ENCODE measurements at places on chromosomes 3 and 15. TPM values are rescaled to one million over a fixed set of nuclear protein-coding genes. Genes with fewer than 3 reads are reported as not detected.

The SENP8 gene
- 1.2 TPM for total RNA-seq

The SLC22A13 gene
- total RNA-seq: under 0.01 TPM

The GPR62 gene
- not detected for total RNA-seq

The CERS3 gene
- total RNA-seq: not detected

The TPRG1 gene
- total RNA-seq: under 0.01 TPM

The RBPMS2 gene
- under 0.01 TPM for total RNA-seq

The ATP10A gene
- not detected for total RNA-seq

The COL6A5 gene
- not detected for total RNA-seq

The CLRN1 gene
- not detected for total RNA-seq

The DAZL gene
- total RNA-seq: not detected

The TGM5 gene
- total RNA-seq: not detected

The ABI3BP gene
- total RNA-seq: 7.7 TPM

The LDHAL6B gene
- total RNA-seq: not detected

The MUC20 gene
- under 0.01 TPM for total RNA-seq

DNA sequence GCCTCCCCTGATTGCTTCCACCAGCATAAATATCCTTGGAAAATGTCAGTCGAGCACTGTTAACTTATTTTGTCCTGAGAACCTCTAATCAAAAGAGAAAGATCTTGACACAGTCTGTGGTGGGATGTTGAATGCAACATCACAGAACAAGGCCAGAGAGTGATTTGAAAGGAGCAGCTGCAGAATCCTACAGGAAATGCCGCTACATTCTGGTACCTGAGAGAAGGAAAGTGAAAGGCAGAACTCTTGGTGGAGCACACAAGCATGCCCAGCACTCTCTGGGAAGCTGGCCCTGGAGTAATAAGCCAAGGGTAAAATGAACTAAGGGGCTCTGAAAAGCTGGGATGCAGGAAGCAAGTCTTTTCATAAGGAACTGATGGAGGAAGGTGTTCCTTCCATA is 75.8 kb downstream of the CBLB start:
- DNase-seq: no peak

DNA sequence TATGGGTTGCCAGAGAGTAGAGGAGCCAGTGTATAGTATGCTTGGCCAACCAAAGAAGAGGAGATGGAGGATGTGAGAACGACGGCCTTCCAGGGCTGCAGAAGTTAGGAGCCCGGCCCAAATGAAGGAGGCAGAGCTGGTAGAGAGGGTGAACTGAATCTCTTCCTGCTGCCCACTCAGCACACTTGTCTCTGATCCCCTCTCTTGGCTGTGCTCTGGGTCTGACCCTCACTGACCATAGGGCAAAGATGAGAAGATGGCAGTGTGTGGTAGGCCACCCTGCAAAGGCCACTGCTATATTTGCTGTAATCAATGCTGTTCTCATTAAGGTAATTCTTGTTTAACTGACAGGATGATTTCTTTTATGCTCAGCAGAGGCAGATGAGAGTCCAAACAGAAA is 256.0 kb downstream of the OCA2 start:
- no peak for DNase-seq

DNA sequence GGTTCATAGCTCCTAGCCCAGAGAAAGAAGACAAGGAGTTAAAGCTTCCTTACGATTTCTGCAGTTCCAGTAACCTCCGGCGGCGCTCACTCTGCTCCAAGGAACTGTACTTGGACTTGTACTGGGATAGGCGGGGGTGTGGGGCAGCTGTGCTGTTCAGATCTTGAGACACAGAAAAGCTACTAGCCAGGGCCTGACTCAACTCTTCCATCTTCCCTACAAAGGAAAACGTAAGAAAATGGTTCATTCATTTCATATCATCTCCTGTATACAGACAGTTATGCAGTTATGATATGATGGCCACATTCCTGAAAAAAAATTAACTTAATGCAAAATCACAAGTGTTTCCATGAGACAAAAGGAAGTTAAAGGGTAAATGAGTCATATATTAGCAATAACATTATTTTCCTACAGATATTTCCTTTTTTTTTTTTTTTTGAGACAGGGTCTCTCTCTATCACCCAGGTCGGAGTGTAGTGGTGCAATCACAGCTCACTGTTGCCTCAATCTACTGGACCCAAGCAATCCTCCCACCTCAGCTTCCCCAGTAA is 4.6 kb downstream of the SNUPN start:
- DNase-seq: peak; percentile 92

- peak; percentile 13 for DNase-seq
Observed at GRCh38 chr3:48299746-48300712, 33.4 kb downstream of the SPINK8 start.

DNA sequence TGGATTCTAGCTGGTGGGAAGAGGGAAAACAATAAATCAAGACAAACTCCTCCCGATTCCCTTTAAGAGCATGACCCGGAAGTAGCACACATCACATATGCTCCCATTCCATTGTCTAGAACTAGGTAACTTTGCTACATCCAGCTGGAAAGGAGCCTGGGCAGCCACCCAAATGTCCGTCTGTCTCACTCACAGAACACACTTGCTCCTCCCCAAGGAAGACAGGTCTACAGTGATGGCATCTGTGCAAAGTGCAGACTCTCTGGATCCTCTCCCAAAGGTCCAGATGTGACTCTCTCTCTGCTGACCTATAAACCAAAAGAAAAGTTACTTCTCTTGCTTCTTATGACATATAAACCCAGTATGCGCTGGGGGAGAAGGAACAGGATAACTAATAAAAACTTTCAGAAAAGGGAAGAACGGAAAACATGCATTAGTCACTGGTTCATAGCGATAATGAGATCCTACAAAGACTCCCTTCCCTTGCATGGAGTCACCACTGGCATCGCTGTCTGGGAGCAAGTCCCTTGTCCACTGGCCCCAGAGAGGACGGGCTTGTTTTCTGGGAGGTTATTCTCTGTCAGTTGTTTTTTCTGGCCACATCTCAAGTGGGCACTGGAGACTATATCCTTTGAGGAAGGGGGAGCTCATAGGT is 29.8 kb upstream of the EPHB3 start:
- DNase-seq: peak; percentile 60

DNA sequence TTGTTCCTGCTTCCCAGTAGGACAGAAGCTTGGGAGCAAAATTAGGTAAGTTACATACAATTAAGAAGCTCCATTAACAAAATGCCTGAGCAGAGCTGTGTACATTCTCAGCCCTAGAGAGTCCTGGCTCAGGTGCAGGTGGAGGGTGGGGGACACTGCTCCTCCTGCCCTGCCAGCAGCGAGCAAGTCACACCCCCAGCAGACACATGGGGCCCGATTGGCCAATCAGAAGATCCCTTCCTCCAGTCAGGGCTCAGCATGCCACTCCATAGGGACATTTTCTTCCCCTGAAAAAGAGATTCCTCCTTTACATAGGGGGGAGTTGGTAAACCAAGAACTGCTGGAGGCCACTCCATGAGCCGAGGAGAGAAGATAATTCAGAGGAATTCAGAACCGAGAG is 62.1 kb downstream of the PLXNA1 start:
- DNase-seq: peak; percentile 31

GRCh38 chr3:26505399-26505798 is 117.2 kb upstream of the LRRC3B start:
- DNase-seq: no peak

GRCh38 chr3:41290736-41291135 is 91.4 kb downstream of the CTNNB1 start:
- peak; percentile 3 for DNase-seq

DNA sequence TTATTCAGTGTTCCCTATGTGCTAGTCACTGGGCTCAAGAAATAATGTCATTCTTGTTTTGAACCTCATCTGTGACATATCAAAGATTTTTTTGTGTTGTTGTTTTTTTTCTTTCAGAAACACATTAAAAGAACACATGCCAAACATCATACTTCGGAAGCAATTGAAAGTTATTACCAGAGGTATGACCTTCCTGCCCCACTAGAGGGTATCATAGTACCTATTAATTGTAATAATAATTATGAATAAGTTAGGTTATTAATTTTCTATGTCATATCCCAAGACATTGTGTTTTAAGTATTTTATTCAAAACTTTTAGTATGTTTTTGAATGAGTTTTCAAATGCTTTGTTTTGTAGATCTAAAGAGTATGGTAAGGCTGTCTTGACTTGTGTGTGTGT is 65.7 kb downstream of the CDIN1 start:
- peak; percentile 26 for DNase-seq

GRCh38 chr3:188680605-188681004 is 491.2 kb upstream of the TPRG1 start:
- no peak for DNase-seq

DNA sequence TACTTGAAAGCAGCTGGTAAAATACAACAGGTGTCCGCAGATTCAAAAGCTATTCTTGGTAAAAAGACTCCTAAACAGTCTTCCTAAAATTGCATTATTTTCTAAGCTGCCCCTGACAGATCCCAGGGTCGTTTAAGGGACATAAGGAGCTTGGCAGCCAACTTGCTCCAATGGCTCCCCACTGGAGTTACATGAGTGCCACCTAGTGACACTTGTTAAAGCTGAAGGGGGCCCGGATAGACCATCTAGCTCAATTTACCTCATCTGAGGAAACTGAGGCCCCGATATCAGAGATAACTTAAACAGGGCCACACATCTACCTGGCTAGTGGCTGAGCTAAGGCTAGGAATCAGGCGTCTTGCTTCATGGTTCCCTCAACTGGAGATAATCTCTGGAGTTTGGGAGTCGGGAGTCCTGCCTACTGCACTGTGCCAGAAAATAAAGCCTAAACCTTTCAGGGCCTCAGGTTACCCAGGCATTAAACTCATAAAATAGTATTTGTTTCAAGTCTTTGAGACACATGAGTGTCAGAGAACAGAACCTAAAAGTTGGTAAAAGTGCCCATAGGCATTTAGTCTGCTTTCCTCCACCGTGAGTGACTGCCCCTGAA is 6.5 kb upstream of the TBC1D23 start:
- peak; percentile 86 for DNase-seq

- no peak for DNase-seq
Observed at GRCh38 chr15:81101894-81102815, 31.9 kb upstream of the CFAP161 start.

GRCh38 chr3:53524566-53524965 is 30.2 kb downstream of the CACNA1D start:
- no peak for DNase-seq

DNA sequence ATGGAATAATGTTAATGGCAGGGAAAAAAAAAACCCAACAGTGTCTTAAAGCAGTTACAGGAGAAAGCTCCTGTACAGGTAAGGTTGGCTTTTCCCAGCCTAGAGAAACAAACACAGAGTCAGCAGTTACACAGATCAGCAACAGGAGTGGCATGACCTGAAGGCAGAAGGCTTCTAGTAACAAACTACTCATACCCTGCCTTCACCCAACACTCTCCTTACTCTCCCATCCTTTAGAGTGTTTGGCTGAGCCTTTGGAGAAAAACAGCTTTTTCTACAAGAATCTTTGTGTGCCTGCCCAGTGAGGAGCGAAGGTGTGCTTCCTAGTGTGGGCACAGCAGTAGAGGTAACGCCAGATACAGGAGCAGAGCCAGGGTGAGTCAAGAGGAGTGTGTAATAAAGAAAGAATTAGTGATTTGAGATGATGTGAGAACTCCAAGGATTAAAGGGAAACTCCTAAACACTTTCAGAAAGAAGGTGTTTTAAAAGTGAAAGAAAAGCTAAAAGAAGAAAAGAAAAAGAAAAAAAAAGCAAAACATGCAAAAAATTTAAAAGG is 152.7 kb downstream of the POLR2M start:
- DNase-seq: no peak

DNA sequence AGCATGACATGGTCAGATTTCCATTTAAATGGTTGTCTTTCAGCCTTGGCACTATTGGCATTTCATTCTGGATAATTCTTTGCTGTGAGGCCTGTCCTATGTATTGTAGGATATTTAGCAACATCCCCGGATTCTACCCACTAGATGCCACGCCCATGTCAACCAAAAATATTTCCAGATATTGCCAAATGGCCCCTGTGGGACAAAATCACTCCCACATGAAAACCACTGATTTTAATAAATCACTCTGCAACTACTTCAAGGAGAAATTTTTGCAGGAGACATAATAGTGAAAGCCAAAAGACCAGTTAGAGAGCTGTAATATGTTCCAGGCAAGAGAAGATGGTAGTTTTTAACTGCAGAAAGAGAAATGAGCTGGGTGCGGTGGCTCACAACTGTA is 55.9 kb upstream of the RARB start:
- DNase-seq: no peak

DNA sequence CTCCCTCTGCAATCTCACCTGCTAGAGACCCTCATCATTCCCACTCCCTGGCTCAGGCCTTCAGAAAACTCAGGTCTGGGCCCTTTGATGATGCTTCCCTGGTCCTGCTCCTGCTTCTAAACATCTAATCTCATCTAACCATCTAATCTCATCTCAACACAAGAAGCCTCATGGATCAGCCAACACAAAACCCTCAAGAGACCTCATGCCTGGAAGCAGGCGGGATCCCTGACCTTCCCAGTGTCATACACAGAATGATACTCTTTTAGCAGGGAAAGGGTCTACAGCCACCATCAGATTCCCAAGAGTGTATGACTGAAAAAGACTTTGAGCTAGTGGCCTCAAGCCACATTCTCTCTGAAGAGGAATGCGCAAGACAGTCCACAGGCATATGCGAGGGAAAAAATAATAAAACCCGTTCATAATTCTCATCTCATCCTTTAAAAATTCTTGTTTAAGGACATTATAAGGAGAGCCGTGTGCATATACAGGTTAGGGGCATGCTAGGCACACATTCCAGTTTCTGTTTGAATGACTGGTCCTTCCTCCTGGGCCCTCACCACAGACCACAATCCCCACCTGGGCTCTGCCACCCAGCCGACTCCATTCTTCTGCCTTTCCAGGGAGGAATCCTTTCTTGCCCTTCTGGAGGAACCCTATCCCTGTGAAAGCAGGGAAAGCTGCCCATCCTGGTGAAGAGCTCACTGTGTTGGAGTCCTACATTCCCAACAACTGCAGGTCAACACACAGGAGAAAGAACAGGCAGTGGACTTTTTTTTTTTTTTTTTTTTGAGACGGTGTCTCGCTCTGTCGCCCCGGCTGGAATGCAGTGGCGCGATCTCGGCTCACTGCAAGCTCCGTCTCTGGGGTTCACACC is 2.2 kb downstream of the ZXDC start:
- no peak for DNase-seq

Data from lung microvascular endothelial cell (primary cell).